ENCODE measurements at places on chromosomes 12 and 14.

- no peak for DNase-seq
Measured at GRCh38 chr14:102517392-102518062, 8.0 kb upstream of the ANKRD9 start.

- no peak for DNase-seq
Measured at GRCh38 chr14:102951799-102952198, 29.3 kb downstream of the AMN start.

DNA sequence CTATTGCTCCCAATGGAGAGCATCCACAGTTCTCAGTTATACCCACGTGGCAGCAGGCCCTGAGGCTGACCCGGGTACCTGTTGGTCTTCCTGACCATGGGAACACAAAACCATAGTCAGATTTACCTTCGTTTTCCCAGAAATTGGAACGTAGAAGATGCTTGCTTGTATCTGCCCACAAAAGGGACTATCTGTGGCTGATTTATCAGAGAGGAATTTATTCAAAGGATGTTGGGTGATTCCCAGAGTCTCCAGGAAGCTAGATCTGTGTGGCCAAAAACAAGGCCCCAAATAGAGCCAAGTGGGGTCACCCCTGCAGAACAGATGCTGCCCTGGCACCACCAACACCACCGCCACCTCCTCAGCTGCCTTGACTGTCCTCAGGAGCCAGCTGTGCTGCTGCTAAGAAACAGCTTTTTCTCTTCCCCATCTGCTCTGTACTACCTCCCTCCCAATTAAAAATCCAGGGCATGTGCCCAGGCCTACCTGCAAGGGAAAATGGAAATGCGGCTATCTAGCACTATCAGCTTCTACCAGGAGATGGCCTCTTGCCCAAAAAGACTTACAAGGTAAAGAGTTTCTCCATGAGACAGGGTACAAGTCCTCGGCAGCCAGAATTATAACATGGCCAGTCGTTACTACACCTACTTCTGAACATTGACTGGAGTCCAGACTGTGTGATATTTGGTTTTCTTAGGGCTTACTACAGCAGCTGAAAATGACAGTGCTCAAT is 128.6 kb upstream of the PLEKHG7 start:
- no peak for DNase-seq

DNA sequence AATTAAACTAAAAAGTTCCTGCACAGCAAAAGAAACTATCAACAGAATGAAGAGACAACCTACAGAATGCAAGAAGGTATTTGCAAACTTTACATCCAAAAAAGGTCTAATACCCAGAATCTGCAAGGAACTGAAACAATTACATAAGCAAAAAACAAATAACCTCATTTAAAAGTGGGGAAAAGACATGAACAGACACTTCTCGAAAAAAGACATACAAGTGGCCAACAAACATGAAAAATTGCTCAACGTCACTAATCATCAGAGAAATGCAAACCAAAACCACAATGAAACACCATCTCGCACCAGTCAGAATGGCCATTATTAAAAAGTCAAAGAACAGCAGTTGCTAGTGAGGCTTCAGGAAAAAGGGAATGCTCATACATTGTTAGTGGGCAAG is 15.2 kb downstream of the PDE6H start:
- no peak for DNase-seq

GRCh38 chr14:24665440-24665991 is 31.5 kb upstream of the GZMB start:
- peak; percentile 31 for DNase-seq

All from stimulated activated CD4-positive, alpha-beta T cell treated with anti-CD3 and anti-CD28 coated beads, TNF-alpha, amount 100 ng/mL, for 24 hours (primary cell).